ENCODE measurements at places on chromosomes 7 and 10.

DNA sequence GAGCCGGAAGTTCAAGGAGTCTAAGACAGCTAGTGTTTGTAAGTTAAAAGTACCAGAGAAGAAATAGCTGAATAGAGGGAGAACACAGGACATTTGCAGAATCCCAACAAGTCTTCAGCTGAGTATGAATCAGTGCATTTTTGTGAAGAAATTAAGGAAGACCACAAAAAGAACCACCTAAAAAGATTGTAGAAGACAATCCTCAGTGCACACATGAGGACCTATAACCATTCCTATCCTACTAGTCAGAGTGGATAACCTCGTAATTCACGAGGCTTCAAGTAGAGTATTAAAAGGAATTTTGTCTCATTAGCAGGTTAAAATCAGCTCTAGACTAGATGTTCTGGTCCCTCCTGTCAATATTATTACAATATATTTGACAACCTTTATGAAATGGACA lies 295.4 kb upstream of the KAT6B start:
- no peak for DNase-seq

DNA sequence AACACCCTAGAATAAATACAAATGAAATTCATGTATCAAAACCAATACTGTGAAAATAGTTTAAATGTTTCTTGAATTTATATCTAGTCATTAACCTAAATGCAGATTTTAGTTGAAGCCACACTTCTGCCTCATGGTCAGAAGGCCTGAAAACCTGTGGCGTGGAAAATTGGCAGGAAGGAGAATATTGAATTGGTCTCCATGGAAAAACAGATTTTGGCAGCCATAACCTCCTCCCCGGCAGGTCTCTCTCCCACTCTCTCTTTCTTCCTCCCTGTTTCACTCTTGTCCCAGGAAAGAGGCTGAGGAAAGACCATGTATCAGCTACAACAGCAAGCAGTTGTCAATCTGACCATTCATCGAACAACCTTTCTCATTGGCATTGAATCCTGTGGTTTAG lies 160.6 kb upstream of the YAE1 start:
- DNase-seq = no peak

- DNase-seq = no peak
These were observed 1.1 kb upstream of the SLC25A13 start for GRCh38 chr7:96322847-96323461.

DNA sequence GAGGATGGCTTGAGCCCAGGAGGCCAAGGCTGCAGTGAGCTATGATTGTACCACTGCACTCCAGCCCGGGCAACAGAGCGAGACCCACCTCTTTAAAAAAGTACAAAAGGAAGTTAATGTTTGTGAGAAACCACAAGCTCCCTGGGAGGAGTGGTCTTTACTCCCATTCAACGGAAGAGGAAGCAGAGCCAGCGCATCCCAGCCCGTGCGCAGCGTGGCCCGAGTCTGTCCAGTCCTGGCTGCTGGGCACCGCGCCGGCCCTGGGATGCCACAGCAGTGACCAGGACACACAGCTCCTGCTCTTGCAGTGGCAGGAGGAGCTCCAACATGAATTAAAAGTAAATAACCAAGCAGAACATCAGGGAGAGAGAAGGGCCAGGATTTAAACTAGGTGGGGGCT lies 68.4 kb downstream of the ELFN1 start:
- no peak for DNase-seq

- DNase-seq = no peak
These were observed 689.7 kb upstream of the IGFBP3 start for GRCh38 chr7:46610746-46611145.

GRCh38 chr10:83835945-83836745 lies 303.2 kb upstream of the GHITM start:
- no peak for DNase-seq

GRCh38 chr10:45442662-45443061 lies 68.6 kb downstream of the ALOX5 start:
- no peak for DNase-seq

DNA sequence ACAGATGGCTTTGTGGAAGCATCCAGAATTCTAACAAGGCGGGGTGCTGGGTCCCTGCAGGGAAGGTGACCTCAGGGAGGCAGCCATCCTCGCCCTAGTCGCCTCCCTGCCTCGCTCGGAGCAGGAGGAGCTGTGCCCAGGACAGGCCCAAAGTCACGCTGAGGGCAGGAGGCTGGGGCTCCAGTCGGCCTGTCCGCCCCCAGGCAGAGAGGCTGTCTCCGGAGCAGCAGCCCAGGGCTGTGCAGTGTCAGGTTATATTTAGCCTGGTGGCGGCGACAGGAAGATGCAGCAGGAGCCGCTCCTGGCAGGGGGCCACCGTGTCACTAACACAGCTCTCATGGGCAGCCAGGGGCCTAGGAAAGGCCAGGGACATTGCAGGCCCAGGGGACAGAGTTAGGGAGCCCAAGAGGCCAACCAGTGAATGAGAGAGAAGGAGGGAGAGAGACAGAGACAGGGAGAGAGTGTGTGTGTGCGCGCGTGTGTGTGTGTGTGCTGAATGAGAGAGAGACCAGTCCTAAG lies 13.5 kb downstream of the KCNH2 start:
- no peak for DNase-seq

- peak; percentile 46 for DNase-seq
These were observed 6.2 kb upstream of the MYL7 start for GRCh38 chr7:44147026-44147991.

DNA sequence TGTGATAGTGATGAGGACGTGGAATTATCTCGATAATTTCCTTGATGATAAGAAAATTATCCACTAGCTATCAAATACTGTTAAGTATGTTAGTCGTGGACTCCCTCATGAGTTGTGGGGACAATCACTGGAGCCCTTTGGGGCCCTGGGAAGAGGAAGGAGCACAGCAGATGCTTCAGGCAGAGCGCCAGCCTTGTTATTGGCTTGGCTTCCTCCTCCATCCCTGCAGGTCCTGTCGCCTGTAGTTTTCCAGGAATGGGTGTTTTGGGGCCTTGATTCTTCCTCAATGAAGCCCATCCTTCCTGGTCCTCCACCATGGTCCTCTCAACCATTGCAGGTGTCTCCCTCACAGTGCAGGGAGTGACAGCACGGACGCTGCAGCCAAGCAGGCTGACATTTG lies 32.5 kb upstream of the ZNF32 start:
- DNase-seq = no peak

DNA sequence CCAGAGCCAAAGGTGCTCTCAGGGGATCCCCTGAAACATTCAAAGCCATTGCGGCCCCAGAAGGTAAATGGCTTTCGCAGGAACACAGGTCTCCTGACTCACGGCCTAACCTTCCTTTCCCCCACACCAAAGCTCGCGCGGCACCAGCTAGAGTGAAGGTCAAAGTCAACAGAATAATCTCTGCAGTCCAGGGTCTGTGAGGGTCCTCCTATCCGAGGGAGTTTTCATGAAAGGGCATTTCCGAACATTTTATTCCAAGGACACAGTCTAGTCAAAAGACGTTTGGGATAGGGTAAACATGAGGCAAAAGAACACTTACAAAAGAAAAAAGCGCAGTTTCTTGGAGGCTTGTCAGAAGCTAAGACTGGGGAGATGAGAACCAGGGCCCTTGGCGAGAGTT lies 559 bp upstream of the STEAP2 start:
- DNase-seq = no peak

DNA sequence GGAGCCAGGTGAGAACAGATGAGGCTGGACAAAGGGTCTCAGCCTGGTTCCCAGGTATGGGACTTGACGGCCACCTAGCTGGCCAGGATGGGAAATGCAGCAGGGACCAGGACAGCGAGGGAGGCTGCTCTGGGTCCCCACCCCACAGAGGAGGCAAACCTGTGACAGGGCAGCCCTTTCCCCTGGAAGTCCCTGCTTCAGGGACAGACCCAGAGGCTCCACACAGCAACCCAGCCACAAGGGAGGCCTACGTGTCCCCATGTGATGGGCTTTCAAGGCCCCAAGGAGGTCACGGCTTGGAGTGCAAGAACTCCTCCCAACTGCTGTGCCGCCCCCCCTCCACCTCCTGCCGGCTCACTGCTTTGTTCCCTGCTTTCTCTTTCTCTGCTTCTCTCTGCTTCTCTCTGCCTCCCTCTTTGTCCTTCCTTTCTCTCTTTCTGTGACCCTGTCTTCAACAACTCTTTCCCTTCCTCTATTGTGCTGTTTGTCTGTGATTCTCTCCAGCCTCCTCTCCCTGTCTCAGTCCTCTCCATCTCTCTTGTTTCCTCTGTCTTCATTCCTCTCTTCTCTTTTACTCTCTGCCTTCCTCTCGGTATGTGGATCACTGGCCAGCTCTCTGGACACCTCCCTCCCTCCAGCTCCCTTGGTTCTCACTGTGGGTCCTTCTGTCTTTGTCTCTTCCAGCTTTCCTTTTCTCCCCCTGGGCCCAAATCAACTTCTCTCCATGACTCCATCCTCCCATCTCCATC lies 9.6 kb upstream of the EIF5AL1 start:
- no peak for DNase-seq

DNA sequence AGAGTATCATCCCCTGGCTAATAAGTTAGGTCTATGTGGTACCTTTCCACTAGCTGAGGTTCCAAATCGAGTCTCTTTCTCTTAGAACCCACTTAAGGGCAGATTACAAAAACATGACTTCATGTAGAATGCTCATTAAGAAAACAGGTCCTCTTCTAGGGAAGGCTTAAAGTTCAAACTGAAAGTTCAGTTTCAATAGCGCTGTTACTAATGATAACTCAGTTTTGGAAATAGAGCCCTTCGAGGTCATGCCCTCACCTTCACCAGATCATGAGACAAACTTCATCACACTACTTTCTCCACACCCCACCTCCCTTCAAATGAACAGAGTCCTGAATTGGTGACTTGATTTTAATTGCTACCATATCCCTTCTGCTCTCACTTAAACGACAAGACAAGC lies 26.2 kb downstream of the HGF start:
- DNase-seq = no peak

DNA sequence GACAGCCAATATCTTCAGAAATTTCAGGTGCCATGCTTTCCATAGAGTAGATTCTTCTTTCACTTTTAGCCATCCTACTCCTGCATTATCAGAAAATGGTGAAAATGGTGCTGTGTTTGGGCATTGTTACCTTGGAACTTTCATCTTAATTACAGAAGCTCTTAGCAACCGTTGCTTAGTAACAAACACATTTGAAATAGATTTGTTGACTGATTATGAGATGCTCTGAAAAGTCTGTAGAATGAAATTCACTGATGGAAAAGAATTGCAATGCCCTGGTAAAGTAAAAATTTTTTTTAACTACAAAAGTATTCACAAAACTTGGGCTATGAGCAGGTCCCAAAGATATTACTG lies 249.3 kb upstream of the NEBL start:
- no peak for DNase-seq

DNA sequence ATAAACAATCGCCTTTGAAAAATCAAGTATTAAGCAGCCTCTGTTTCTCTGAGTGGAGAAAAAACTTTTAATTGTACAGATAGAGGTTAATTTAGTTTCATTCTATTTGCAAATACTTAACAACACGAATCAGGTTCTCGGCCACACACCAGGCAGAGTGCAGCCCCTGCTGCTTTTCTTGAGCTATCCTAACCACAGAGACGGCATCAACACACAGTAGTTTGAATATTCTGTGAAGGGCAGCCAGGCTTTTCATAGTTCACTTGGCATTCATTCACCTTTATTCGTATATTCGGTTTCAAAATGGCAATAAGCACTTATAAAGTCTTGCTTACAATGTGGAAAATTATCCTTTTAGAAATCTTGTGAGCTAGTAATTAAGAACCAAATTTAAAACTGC lies 5.7 kb downstream of the ADARB2 start:
- no peak for DNase-seq

- no peak for DNase-seq
These were observed 4.0 kb upstream of the MYOZ1 start for GRCh38 chr10:73645251-73645650.

- no peak for DNase-seq
These were observed 38.3 kb downstream of the LRRC18 start for GRCh38 chr10:48901319-48901718.

- DNase-seq = no peak
These were observed 147.8 kb downstream of the NEURL1 start for GRCh38 chr10:103641326-103641725.

- no peak for DNase-seq
These were observed 223.9 kb downstream of the TCERG1L start for GRCh38 chr10:131087464-131088215.

GRCh38 chr10:122461367-122461728 lies at the start of gene HTRA1:
TSS of gene HTRA1 (plus strand) at chr10:122461553. CDS start at chr10:122461653, 100 bp downstream.
- no peak for DNase-seq

DNA sequence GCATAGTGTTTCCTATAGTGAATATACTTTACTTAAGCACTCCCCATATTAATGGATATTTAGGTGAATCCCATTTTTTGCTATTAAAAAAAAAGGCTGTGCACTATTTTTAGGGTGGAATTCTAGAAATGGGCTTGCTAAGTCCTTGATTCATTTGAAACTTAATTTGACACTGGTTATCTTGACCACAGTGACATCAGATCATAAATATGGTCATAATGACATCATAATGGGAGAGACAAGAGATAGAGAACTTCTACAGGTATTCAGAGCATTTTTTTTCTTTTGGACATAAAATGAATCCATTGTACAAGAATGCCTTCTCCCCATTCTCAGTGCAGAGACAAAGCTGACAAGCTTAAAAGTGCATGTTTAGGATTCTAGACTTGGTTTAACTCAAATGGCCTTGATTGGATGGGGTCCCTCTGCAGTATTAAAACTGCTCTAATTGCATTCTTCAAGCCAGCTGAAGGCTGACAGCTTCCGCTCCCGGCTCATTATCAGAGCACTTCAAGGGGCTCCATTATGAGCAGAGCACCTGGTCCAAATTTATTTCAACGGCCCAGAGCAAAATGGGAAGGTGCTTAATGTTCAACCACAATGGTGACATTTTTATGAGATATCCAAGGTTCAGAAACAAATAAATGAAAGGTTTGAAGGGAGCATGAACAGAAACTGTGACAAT lies 104.8 kb downstream of the JAZF1 start:
- no peak for DNase-seq

DNA sequence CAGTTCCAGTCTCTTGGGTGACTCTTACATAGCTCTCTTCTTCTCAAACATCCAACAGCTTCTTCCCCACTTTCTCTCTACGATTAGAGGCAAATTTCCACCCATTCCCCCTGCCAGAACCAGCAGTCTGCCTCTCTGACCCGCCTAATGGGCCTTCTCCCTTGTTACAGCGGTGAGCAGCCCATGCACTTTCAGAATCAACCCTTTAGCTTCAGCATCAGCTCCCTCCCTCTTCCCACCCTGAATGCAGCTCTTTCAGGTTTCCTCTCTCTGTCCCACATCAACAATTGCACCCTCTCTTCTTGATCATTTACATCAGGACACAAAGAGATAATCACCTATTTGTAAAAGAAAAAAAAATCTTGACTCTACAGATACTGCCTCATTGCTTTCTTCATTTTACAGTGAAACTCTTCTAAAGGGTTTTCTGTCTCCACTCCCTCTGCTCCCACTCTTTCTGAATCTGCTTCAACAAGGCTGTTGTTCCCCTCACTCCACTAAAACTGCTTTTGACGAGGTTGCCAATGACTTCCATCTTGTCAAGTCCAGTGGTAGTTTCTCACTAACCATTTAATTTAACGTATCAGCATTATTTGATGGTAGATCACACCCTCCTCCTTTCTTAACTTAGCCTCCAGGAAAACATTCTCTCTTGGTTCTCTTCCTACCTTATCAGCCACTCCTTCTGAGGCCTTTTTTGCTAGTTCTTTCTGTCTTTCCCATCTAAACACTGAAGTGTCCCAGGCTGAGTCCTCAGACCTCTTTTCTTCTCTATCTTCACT lies 106.6 kb downstream of the NPY start:
- no peak for DNase-seq

GRCh38 chr7:132545756-132546155 lies 30.5 kb downstream of the PLXNA4 start:
- no peak for DNase-seq
